ENCODE measurements at places on chromosomes 2 and 18. TPM values are rescaled to one million over a fixed set of nuclear protein-coding genes. Genes with fewer than 3 reads are reported as not detected.

Gene TLX2
- total RNA-seq, result under 0.01 TPM

Gene HAAO
- 0.37 TPM for total RNA-seq

Gene MSH6
- total RNA-seq, result 54.2 TPM

Gene ALK
- total RNA-seq, result not detected

Gene GREB1
- 1.1 TPM for total RNA-seq

Gene CTAGE1
- total RNA-seq, result not detected

Gene C1GALT1C1L
- total RNA-seq, result 0.78 TPM

Gene C2orf80
- total RNA-seq, result not detected

Gene RFX8
- total RNA-seq, result 46.7 TPM

Gene PDE11A
- total RNA-seq, result not detected

Gene AQP4
- total RNA-seq, result not detected

Gene SULT1C4
- total RNA-seq, result not detected

Gene CROCC2
- 0.20 TPM for total RNA-seq

Gene NAT8
- not detected for total RNA-seq

Gene DNAJC10
- total RNA-seq, result 107 TPM

Gene NLRC4
- not detected for total RNA-seq

Gene MYOM1
- under 0.01 TPM for total RNA-seq

Gene LRRFIP1
- 59.0 TPM for total RNA-seq

Gene ANTXR1
- 29.5 TPM for total RNA-seq

Gene PLCL1
- 0.37 TPM for total RNA-seq

Gene CNDP1
- not detected for total RNA-seq

Gene ACMSD
- total RNA-seq, result not detected

Gene EVA1A
- 18.2 TPM for total RNA-seq

Gene MAPK4
- total RNA-seq, result not detected

Gene ARHGAP28
- total RNA-seq, result 9.4 TPM

Gene UGT1A5
- total RNA-seq, result not detected

Gene UGT1A8
- not detected for total RNA-seq

Gene KANSL3
- total RNA-seq, result 22.5 TPM

Gene MLPH
- 49.5 TPM for total RNA-seq

Gene COL5A2
- total RNA-seq, result 186 TPM

Gene DNAH7
- total RNA-seq, result 0.73 TPM

Gene ABHD1
- total RNA-seq, result not detected

Gene POTEI
- not detected for total RNA-seq

Gene FSHR
- total RNA-seq, result not detected

Gene ANKRD53
- 0.39 TPM for total RNA-seq

Gene RFTN2
- 4.4 TPM for total RNA-seq

Data from subcutaneous preadipocyte (primary cell).